ENCODE measurements at places on chromosomes 7 and 10.

- DNase-seq = no peak
Observed at GRCh38 chr10:29795850-29796249, 161.1 kb upstream of the SVIL start.

- peak; percentile 35 for DNase-seq
Observed at GRCh38 chr10:61786728-61787127, 114.8 kb upstream of the ARID5B start.

DNA sequence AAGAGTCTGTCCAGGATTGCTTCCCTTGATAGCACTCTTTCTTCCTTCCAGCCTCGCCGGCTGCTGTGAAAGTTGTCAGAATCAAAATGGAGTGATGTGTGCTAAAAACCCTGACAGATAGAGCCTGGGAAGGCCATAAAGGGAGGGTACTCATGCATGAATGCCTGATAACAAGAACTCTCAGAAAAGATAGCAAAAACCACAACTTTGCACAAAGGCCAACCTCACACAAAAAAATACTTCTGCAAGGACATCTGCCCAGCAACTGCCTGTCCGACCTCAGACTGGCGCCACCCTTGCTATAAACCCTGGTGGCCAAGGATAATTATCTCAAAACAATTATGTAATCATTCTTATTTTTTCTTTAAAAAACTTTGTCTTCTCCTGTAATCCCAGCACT, 133.2 kb upstream of the SVIL start:
- DNase-seq = no peak

DNA sequence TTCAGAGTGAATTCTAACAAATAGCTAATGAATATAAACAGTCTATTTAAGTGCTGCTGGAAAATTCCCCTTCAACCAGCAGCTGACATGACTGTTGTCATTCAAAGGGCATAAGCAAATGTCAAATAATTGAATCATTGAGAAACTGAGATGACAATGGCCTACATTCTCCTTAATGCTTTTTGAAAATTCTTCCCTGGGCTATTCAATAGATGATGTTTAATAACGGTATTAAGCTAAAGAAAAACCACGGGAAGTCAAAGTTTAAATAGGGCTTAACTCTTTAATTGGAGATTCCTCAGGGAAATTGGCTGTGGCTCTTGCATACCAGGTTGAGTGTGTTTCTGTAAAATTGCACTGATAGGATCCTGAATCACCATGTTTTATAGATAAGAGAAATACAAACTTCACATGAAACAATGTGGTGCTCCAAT, 77.0 kb downstream of the ARL4A start:
- DNase-seq = peak; percentile 83

- no peak for DNase-seq
Observed at GRCh38 chr10:79179164-79179956, 110.6 kb downstream of the ZMIZ1 start.

- DNase-seq = no peak
Observed at GRCh38 chr7:114530057-114530611, 115.5 kb downstream of the FOXP2 start.

DNA sequence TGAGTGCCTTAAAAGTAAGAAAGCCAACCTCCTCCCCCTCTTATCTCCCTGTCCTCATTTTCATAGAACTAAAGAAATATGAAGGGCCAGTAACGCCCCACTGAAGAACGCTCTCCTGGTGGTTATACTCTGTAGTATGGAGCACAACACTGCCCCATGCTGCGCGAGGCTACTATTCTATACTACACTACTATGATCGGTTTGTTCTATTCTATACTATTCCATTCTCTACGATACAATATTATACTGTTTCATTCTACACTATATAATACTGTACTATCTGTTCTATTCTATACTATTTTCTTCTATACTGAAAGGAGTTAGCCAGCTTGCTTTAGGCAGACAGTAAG, 34.8 kb downstream of the DIP2C start:
- no peak for DNase-seq

DNA sequence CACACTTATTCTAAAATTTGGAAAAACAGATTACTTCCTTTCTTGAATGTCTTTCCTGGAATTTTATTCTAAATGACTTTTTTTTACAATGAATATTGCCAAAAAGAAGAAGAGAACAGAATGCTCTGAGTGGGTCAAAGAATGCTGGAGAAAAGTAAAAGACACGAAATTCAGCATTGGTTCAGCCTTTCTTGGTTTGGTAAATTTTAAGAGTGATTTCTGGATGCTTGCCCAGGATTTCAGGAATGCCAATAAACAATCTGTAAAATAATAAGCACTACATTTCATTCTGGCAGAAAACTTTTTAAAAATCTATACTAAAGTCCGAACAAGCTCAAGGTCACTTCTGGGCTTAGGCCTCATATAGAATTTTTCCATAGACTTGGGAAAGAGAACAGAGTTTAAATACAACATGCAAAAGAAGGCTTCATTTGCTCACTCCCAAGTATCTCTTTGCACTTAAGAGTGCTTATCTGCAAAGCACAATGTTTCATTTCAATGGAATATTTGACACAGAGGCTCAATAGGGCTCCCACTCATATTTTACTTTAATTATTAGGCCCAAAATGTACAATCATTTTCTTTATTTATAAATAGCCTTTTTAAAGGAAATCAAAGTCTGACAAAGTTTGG, 359.5 kb upstream of the ANKRD30A start:
- no peak for DNase-seq

- no peak for DNase-seq
Observed at GRCh38 chr10:8039321-8039881, 15.1 kb upstream of the GATA3 start.

GRCh38 chr7:135193615-135194081, 17.7 kb downstream of the WDR91 start:
- no peak for DNase-seq

- peak; percentile 34 for DNase-seq
Observed at GRCh38 chr7:98354052-98354451, 46.8 kb downstream of the BAIAP2L1 start.

DNA sequence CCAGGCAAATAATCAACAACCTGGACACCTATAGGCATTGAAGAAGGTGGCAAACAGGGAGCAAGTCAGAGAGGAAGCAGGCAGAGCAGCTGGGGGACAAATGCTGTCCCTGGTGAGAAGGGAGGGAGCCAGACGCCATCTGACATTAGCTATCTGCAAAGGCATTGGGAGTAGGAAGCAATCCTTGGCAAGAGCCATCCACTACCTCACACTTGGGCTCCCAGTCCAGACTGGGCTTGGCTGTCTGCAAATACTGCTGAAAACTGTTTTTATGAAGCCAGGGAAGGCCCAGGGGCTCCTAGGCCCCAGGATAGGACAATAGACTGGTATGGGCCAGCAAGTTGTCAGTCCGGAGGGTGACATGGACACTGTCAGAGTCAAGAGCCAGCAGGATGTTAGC, 132.5 kb downstream of the SORBS1 start:
- DNase-seq = no peak

GRCh38 chr10:75646916-75647315, 215.5 kb downstream of the LRMDA start:
- DNase-seq = no peak

DNA sequence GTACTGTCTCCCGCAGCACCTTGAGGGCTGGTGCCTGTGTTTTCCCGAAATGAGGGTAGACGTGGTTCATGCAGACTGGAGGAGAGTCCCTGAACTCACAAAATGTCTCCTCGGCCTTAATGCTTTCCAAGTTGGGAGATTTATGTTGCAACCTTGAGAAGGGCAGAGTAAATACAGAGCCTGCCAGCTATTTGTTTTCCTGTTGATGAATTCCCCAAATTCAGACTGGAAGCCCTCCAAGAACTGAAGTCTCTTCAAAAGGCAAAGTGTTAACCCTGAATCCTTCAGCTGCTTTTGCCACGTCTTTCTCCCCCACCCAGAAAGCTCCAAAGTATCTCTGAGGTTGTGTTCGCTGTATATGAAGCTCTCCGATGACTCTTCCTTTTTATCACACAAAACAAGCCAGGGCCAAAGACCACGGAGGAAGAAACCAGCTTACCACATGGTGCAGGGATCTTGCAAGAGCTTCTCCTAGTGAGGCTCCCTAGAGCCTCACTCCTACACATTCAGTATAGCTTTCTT, 254.7 kb upstream of the NFE2L3 start:
- DNase-seq = no peak

GRCh38 chr7:50962962-50963374, 180.3 kb upstream of the GRB10 start:
- peak; percentile 40 for DNase-seq

GRCh38 chr7:159091041-159091440, 53.6 kb downstream of the VIPR2 start:
- DNase-seq = no peak

DNA sequence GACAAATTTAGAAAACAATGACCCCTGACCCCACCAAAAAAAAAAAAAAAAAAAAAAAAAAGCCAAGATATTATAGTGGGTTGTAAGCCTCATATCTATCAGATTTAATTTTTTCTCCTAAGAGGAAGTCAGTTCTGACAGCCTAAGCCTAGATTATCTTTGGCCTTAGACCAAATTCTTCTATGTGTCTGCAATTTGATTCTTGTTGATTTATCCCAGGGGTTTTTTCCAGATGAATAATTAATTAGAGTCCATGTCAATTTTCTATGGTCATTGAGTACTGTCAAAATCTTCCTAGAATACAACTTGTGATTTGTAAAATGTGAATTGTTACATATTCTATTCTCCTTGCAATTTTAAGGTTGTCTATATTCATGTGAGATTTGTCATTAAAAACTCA, 151.6 kb upstream of the CACNA2D1 start:
- no peak for DNase-seq

- DNase-seq = no peak
Observed at GRCh38 chr7:119452401-119452800, 820.6 kb upstream of the KCND2 start.

GRCh38 chr7:149292462-149292823, 30.4 kb downstream of the ZNF783 start:
- DNase-seq = no peak

GRCh38 chr10:54282012-54282411, 519.0 kb downstream of the PCDH15 start:
- no peak for DNase-seq

- DNase-seq = no peak
Observed at GRCh38 chr7:150715738-150716137, 675 bp upstream of the GIMAP1 start.

GRCh38 chr7:111105269-111105668, 14.3 kb downstream of the LRRN3 start:
- DNase-seq = no peak

DNA sequence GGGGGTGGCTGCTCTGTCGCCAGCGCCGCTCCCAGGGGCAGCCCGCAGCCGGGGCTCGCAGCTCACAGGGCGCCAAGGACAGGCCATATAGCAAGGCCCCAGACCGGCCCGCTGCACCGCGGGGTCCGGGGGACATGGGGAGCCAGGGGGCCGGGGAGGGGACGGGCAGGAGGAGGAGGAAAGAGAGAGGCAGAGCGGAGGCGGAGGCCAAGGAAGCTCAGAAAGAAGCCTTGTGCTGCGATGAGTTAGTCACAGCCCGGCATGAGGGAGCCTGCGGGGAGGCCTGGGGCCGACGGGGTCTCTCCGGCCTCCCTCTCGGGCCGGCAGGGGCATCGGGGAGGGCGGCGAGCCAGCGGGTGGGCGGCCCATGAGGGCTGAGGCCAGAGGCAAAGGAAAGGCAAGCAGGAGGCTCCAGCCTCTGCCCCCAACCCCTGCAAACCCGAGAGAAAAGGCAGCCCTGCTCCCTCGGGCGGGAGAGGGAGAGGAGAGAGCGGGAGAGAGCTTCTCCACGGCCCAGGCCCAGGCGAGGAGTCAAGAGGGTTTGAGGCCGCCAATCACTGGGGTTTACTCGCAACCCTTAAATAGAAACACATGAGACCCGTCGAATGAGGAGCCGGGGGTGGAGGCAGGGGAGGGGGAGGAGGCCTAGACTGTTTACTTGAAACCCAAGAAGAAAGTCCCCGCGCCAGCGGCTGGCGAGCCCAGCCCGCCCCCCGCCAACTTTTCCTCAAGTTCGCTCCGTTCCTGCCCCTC, 167.9 kb downstream of the NEURL1 start:
- DNase-seq = no peak

GRCh38 chr7:100157334-100158228, 942 bp downstream of the TRAPPC14 start:
- peak; percentile 74 for DNase-seq

DNA sequence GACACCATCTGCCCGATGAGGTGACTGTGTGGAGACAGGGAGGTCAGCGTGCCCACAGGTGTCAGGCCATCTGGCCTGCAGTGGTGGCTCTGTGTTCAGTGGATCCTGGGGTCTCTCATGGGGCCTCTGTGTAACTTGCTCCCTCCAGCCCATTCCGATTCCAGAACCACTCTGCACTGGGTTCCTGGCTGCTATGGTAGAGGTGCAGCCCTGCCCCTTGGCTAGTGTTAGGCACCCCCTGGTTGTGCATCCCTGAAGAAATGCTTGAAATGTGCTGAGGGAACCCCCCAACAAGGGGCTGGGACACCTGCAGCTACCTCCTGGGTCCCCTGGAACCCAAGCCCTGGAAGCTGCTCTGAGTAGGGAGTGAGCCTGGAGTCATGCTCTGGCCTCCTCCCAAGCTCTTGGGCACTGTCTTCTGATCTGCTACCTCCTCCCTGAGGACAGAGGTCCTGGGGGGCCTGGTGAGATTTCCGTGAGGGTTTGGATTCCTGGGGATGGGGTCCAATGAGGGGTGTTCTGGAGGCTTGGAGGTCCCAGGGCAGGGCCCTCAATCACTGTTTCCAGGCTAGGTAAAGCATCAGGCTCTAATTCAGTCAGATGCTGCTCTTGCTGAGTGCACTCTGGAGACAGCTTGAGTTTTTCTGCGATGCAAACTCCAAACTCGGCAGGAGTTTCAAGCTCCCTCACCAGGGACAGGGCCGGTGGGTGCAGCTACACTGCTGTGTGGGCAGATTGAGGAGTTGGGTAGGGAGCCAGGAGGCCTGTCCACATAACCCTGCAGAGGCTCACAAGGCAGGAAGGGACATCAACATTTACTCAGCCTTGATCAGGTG, 27.7 kb downstream of the RAMP3 start:
- DNase-seq = no peak
